GM23248 (cell line): ENCODE measurements at places on chromosomes 7 and 10.

- DNase-seq = peak; percentile 69
Observed at GRCh38 chr7:24665564-24666294, 91.5 kb downstream of the GSDME start.

GRCh38 chr7:14871880-14872279, 30.7 kb downstream of the DGKB start:
- DNase-seq = no peak

DNA sequence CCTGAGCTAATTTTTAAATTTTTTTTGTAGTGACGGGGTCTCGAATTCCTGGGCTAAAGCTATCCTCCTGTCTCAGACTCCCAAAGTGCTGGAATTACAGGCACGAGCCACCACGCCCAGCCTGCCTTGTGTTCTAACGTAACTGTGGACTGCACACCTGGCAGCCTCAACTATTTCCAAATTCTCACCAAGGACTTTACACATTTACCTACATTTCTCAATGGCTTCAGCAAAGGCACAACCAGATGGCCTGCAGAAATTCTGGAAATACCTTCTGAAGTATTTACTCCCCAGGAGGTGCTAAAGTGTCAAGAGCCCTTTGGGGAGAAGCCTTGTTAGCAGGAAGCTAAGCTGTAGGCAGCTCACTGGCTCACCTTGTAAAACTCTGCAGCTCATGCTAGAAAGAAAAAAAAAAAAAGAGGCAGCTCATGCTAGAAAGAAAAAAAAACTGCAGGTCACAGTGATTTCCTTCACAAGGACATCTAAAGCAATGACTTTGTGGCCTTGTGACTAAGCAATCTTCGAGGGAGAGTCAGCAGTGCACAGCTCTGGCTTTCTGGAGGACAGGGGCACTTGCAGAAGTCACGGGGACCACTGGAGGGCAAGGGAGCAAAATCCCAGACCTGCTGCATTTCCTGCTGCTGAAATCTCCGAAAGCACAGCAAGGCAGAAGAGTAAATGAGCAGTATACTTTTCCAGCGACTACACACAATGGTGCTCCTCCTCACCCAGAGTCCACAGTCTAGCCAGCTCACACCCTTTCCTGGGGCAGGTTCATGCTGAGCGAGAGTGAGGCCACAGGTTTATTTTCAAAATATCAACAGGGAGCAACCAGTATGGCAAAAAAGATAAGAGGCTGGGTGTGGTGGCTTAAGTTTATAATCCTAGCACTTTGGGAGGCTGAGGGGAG, 40.4 kb downstream of the BAIAP2L1 start:
- DNase-seq = no peak

GRCh38 chr10:90412582-90412981, 445.3 kb downstream of the HTR7 start:
- no peak for DNase-seq

- DNase-seq = peak; percentile 63
Observed at GRCh38 chr7:28790467-28790866, 167.7 kb downstream of the TRIL start.

DNA sequence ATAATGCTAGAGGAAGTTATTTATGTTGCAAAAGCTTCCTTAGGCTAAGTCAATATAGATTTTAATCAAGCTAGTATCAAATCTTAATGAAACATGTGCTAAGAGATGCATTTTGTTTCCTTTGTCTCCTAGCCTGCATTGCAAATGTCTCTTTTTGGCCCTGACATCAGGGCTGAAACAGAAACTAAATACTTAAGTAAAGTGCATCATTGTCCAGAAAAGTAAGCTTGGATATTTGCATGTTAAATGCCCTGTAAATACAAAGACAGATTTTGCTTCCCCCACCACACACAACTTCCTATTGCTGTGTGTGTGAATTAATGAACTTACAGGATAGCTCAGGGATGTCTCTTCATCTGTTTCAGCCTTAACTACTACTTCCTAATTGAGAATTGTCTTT, 10.0 kb upstream of the STAMBPL1 start:
- DNase-seq = no peak

DNA sequence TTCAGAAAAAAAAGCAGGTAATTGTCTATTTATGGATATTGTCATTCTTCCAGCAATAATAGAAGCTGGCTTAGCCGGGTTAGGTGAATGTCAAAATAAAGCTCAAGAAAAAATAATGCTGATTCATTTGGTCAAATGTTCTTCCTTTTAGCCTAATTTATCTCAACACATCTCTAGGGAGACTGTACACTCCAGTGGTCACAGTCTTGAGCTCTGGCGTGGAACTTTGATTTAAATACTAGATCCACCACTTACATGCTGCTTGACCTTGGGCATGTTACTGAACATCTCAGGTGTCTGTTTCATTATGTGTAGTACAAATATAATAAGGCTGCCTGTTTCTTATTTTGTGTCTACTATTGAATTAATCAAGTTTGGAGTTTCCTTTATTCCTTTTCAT, 22.0 kb downstream of the PRTFDC1 start:
- no peak for DNase-seq

- no peak for DNase-seq
Observed at GRCh38 chr10:44473146-44473545, 88.2 kb upstream of the CXCL12 start.

- peak; percentile 47 for DNase-seq
Observed at GRCh38 chr7:24936121-24936824, 43.7 kb downstream of the OSBPL3 start.

GRCh38 chr7:116024826-116025809, 5.4 kb downstream of the TFEC start:
- peak; percentile 1 for DNase-seq

- no peak for DNase-seq
Observed at GRCh38 chr7:132161533-132161915, 414.7 kb downstream of the PLXNA4 start.

DNA sequence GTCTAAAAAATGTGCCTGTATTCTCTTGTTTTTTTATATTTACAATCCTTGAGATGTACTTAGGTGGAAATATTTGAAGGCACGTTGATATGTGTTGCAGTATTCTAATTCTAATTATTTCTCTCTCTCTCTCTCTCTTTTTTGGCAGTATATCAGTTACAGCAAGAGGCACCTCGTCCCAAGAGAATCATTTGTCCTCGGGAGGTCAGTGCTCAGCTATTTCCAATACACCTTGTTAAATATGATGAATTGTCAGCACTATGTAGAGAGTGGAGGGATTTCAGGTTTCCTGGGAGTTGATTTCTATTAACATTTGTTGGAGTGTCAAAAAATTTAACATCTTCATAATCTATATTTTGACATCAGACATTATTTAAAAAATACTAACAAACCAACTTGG, 173.2 kb downstream of the CHN2 start:
- DNase-seq = no peak

GRCh38 chr10:13268841-13269240, 31.0 kb downstream of the PHYH start:
- DNase-seq = no peak

DNA sequence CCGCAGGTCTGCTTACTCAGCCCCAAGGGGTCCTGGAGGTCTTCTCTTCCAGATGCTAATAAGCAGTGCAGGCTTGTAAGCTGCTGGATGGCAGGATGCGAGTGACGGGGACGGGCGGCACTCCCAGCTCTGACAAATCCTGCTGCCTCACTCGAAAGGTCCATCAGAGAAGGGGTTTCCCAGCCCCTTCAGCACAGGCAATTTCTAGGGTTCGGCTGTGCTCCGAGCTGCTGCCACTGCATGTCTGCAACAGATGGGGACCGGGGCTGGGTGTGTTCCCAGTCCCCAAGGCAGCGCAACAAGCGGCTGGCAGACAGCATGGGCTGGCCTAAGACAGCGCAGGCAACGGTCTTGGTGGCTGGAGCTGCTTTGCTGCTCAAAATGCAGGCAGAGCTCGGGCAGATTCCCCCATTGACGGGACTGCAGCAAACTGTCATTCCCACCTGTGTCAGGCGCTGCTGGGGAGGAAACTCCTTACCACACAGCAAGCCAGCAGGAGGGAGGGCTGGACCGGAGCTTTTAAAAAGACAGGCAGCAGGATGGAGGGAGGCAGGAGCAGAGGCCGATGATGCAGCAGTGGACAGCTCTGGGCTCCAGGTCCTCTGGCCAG, 62.4 kb downstream of the PRKAG2 start:
- peak; percentile 22 for DNase-seq

GRCh38 chr10:88036126-88036525, 172.7 kb downstream of the PTEN start:
- no peak for DNase-seq

- no peak for DNase-seq
Observed at GRCh38 chr10:119398996-119399395, 143.5 kb downstream of the RGS10 start.

- peak; percentile 95 for DNase-seq
Observed at GRCh38 chr7:112995059-112995824, 91.4 kb downstream of the GPR85 start.

GRCh38 chr7:36708767-36709166, 15.5 kb downstream of the AOAH start:
- no peak for DNase-seq

DNA sequence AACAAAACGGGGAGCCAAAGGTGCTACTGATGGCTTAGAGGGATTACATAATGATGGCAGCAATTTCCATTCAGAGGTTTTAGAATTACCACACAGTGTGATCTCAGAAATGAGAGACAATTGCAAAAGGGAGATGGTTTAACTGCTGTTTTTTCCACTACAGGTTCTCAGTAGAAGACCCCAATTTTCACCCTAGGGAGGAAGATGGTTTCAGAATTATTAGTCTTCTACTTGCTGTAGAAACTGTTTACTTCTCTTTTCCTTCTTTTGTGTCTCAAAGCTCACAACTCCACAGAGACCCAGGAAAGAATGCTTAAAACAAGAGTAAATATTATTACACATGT, 226.5 kb downstream of the INHBA start:
- no peak for DNase-seq

DNA sequence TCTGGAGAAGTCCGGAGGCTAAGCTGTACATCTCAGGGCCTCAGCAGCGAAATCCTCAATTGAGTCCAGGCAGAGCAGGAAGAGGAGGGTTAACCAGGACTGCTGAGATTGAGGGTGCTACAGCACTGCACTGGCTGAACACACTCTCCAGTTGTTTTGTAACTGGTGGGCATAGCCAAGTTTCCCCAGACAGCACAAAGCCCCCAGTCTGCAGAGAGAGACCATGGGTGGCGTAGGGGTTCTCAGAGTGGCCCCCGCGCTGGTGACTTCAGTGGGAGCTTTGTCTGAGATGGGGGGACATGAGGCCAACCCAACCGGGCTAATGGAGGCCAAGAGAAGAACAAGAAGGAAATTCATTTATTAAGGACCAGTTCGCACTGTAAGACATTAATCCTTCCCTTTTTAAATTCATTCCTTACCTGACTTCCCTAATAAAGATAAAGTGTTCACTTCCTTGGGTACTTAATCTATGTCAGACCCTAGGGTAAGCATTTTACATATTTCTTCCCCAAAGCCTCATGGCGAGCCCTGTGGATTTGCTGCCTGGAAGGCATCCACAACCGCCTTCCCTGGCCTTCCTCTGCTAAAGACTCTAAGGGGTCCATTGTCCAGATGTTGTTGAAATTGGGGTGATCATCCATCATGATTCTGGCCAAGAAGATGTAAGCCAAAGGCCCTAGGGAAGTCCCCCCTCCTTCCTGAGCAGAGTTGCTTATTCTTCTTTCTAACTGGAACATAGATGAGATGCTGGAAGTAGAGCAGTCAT, 121.4 kb upstream of the CHST15 start:
- no peak for DNase-seq

DNA sequence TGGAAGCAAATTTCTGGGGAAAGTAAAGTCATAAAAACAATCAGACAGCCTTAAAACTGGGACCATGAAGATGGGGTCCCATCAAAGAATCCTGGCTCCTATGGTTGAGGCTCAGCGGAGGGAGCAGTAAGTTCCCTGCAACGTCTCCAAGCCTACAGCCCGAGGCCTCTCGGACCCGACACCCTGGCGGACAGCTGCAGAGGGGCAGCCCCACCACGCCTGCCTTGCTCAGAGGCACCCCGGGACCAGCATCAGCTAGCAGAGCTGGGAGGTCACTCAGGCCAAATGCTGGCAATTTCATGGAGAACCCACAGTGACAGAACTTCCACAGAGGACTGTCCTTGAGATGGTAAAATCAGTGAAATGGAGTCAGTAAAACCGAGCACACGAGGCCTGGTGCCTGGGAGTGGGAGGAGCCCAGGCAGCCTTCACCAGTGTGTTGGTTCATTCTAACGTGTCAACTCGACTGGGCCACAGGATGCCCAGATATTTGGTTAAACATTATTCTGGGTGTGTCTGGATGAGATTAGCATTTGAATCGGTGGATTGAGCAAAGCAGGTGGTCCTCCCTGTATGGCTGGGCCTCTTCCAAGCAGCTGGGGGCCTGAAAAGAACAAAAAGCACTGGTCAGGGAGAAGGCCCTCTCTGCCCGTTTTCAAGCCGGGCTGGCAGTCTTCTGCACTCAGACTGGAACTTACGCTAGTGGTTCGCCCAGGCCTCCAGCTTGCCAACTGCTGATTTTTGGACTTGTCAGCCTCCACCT, 96.2 kb upstream of the INSIG1 start:
- no peak for DNase-seq

GRCh38 chr7:116528008-116528789, 3.4 kb downstream of the CAV1 start:
- DNase-seq = peak; percentile 98

GRCh38 chr10:123778719-123779517, 112.7 kb downstream of the CPXM2 start:
- DNase-seq = no peak
